Activated naive CD4-positive, alpha-beta T cell treated with anti-CD3 and anti-CD28 coated beads, Interleukin-2, amount 10 ng/mL, durations not matched to agents 7 days and 5 days (primary cell): ENCODE measurements at places on chromosomes 2 and 18.
A peak's percentile ranks its signal among the peaks of the same experiment; 100 is the strongest.

GRCh38 chr2:26477911-26478253, at the start of gene OTOF:
Gene OTOF (minus strand): TSS chr2:26478124.
- DNase-seq, result no peak

GRCh38 chr2:232447638-232448303, 8.2 kb upstream of the ALPI start:
- DNase-seq, result no peak

DNA sequence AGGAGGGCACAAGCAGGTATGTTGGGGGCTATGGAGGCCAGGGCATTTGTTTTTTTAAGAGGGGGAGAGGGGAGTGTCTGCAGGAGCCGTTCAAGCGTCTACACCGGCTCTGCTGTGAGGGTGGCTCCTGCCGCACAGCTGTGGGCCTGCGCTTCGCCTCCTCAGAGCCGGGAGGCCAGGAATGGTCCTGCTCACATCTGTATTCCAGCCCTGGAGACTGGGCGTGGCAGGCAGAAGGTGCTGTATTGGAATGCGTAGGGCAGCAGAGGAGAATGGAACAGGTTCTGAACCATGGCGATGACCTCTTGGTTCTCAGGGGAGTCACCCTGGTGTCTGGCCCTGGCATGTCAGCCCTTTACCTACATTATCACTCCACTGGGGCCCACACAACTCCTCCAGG, 26.8 kb upstream of the INHBB start:
- no peak for DNase-seq

GRCh38 chr2:207241198-207241597, 75.5 kb upstream of the KLF7 start:
- no peak for DNase-seq

DNA sequence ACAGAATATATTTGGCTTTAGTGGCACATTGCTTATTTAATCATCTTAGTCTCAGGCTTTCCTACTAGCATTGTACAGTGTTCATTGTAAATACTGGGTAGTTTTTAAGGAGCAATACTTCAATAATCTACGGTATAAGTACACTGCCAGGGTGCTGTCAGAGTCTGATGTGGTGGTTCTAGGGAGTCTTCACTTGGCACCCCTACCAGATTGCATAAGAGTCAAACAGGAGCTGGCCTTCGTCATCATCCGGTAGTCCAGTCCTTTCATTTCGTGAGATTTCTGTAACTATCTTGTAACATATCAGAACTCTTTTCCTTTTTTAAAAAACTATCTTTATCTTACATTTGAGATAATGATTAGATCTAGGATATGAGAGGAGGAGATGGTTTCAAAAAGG, 91.1 kb downstream of the ZNF532 start:
- no peak for DNase-seq

- no peak for DNase-seq
These were observed 70.7 kb upstream of the BCL2L11 start for GRCh38 chr2:111049792-111050640.

GRCh38 chr2:168723275-168723899, 79.0 kb upstream of the NOSTRIN start:
- no peak for DNase-seq

DNA sequence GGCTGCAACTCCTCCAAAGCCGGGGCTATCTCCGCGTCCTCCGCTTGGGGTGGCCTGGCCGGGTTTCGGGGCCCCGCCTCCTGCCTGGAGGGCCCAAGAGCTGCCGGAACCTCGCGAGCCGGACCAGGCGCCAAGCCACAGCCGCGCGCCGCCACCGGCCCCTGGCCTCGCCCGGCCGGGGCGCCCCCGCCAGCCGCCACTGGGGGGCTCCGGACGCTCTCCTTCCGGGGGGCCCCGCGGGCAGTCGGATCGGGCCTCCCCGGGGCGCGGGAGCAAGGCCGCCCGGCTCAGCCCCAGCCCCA, 17.4 kb upstream of the HAAO start:
- DNase-seq, result peak; percentile 77

- no peak for DNase-seq
These were observed 20.5 kb downstream of the PCARE start for GRCh38 chr2:29053670-29054400.

GRCh38 chr2:171309455-171310286, 124.1 kb downstream of the METTL8 start:
- no peak for DNase-seq

- DNase-seq, result no peak
These were observed 132.9 kb downstream of the SOCS6 start for GRCh38 chr18:70421471-70422390.

GRCh38 chr2:112483042-112483473, 1.1 kb downstream of the TTL start:
- no peak for DNase-seq

GRCh38 chr2:198953328-198953727, 504.4 kb downstream of the SATB2 start:
- no peak for DNase-seq

GRCh38 chr2:85668857-85669142, 801 bp upstream of the SFTPB start:
- no peak for DNase-seq

GRCh38 chr18:55252901-55253300, 293.6 kb upstream of the CCDC68 start:
- DNase-seq, result no peak

DNA sequence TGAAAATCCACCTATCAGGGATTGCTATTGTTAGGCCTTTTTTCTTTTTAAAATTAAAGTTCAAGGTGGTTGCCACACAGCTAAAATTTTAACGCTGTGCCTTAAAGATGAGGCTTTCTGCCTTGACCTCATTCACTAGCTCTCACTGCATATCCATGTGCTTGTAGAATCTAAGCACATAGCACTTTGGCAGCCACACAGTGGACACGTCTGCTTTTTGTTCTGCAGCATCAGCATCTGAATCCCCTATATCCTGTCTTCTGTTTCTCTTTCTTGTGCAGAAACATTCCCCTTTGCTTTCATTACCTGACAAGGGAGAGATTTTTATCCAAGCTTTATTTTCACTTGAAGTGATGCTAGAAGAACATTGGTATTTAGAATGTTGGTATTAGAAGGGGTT, 38.1 kb downstream of the RALB start:
- no peak for DNase-seq

GRCh38 chr2:234444242-234444730, 52.6 kb downstream of the ARL4C start:
- no peak for DNase-seq

DNA sequence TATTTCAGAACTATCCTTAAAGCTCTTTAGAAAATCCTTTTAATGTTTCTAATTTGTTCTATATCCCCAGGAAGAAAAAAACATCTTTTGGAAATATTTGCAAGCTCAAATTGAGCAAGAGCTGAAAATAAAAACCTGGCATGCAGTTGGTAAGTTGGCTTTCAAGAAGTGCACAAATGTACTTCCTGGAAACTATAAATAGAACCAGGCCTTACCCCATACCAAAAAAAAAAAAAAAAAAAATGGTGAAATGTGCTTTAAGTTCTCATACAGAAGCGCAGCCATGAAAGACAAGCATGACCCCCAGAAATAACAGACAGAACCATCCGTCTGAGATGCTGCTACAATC, 178.5 kb downstream of the HDAC4 start:
- no peak for DNase-seq

DNA sequence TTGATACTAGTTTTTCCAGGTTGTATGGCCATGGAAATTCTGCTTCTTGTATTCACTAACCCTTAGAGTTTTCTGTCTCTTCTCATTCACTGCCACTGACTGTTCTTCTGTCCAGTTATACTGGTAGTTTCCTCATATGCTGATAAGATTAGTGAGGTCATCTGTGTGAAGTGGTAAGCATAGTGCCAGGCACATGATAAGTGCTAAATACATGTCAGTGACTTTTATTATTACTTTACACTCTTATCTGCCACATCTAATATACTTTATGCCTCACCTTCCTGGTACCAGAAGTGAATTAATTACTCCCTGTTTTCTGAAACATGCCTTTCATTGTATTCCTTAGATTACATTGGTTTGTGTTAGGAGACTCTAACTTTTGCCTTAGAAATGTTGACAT, 91.3 kb downstream of the NBEAL1 start:
- no peak for DNase-seq

- no peak for DNase-seq
These were observed 6.6 kb downstream of the SH3RF3 start for GRCh38 chr2:109135359-109136197.

- no peak for DNase-seq
These were observed 123.5 kb downstream of the CABLES1 start for GRCh38 chr18:23258566-23259469.

GRCh38 chr2:126775300-126775985, 119.5 kb downstream of the GYPC start:
- no peak for DNase-seq

DNA sequence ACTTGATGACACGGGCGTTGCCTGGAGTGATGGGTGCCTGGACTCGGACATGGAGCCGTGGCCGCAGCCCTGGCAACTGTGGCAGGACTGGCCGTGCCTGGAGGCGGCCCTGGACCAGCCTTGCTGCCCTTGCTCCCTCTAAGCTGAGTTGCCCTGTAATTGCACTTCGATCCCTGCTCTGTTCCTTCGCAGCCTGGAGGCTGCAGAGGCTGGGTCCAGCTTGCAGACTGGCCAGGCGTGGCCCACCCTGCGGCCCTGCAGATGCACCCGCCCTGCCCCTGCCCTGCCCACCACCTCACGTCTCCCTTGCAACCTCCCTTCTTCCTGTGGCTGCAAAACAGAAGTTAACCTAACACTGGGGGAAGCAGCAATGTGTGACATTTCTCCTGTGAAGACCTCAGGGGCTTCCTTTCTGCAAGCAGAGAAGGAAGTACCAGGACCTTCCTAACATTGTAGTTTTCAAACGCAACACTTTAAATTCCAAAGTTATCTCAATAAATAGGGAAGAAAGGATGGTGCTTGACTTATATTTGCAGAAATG, 174.6 kb upstream of the TPO start:
- no peak for DNase-seq

DNA sequence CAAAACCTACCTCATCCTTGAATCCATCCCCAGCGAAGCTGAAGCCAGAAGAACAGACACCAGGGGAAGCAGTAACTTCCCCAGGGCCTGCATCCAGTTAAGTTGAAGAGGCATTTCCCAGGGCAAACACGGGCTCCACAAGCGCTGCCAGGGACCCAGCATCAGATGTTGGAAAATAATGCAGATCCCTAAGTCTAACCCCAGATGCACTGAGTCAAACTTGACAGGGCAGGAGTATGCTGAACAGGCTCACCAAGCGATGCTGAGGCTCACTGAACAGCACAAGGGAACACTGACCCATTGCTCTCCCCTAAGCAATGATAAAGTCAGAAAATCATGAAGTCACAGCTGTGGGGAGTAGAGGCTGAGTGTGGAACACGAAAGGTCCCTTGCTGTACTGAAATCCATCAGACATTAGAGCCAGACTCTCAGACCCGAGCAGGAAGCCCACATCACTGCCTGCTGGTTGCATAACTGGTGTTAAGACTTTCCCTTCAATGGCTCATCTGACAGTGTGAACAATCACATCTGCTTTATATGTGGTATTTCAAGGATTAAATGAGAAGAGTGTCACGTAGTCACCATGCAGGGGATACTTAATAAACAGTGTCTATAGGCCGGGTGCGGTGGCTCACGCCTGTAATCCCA, 36.2 kb downstream of the TNS1 start:
- no peak for DNase-seq

- peak; percentile 51 for DNase-seq
These were observed 82.7 kb upstream of the POMC start for GRCh38 chr2:25251071-25251421.

- no peak for DNase-seq
These were observed 231.2 kb upstream of the LINC00305 start for GRCh38 chr18:64380117-64380516.

DNA sequence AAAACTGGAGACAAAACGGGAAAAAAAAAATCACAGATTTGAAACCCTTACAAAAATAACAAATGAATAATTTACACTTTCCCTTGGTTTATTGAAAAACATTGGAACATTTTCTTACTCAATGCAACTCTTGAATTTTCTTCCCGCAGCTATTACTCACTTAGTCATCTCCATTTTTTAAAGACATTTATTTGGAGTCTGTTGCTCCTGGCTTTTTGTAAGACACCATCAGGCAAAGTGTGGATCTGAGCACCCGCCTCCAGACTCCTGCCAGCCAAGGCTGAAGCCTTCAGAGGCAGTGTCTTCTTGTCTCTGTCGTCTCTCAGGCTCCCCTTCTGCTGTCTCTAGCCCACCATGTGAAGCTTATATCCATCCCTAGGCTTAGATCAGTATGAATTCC, 46.2 kb downstream of the TRIB2 start:
- DNase-seq, result no peak

DNA sequence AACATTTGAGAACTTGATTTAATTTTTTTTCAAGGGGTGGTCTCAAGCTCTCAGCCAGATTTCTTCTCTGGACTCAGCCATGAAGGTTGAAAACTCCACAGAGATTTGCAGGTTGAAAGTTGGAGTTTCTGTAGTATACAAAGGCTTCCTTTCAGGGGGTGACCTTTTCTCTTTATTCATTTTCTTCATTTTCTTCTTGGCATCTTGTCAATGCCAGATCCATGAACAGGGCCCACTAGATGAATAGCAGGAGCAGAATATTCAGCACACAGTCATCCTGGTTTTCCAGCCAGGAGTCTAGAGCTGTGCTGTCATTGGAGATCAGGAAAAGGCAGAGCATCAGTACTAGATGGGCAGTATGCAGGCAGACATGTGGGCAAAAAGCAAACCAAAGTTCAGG, 62.0 kb downstream of the INSIG2 start:
- DNase-seq, result no peak

DNA sequence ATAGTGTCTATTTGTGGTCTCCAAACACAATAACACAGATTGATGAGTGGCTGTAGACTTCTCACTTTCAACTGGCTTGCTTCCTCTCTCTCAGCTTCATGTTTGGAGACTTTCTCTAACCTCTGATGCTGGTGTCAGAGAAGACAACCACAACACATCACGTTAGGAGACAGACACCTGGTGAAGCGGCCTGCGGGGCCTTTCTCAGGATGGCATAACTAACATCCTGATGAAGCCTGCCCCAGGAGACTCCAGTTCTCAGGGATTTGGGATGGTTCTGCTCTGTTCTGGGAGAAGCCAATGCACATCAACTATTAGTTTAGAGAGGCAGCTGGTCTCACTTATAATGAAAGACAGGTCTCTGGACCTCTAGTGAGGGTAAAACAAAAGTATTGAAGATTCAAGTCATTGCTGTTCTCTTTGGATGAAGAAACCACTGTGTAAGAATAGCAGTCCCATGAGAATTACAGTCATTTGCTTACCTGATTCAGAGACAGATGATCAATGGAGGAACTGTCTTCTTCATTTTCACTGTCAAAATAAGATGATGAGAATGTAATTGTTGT, 2.0 kb downstream of the IL1A start:
- no peak for DNase-seq

DNA sequence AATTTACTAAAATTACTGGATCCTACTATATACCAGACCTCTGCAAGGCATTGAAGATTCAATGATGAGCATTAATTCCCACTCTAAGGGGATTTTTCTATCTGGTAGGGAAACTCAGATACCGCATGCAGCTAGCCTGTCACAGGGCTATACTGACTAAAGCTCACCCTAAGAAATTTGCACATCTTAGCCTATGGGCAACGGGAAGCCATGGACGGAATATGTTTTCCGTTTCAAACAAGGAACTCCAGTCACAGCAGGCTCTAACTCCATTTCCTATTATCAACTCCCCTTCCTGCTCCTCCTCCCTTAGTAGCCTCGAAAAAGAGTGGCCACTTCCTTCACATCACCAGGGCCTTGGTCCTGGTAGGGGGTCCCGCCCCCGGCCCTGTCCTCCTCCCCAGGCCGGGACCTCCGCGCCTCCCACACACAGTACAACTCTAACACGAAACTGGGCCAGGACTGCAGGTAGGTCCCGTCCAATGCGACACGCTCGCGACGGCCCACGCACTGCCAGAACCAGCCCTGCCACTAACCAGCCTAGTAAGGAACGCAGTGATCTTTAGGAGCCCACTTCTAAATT, 659 bp upstream of the COX5B start:
- no peak for DNase-seq

- DNase-seq, result no peak
These were observed 240.8 kb downstream of the FAM210A start for GRCh38 chr18:13485604-13486003.
